ENCODE measurements at places on chromosomes 2 and 18.

DNA sequence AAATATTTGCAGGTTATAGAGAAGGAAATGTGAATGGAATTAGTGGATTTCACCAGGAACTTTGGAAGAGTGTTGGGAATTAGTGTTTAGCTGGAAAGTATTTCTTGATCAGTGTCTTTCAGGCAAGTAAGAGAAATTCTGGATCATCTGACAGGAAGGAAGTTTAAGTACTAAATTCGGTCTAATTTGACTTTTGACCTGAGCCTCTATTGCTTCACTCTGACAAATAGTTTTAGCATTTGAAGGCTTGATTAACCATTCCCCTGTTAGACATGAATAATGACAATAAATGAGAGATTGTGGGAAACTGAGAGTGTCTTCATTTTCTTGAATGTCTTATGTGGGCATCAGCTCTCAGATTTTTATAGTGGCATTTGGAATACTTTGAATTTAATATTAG is 16.0 kb downstream of the CCNT2 start:
- no peak for DNase-seq

DNA sequence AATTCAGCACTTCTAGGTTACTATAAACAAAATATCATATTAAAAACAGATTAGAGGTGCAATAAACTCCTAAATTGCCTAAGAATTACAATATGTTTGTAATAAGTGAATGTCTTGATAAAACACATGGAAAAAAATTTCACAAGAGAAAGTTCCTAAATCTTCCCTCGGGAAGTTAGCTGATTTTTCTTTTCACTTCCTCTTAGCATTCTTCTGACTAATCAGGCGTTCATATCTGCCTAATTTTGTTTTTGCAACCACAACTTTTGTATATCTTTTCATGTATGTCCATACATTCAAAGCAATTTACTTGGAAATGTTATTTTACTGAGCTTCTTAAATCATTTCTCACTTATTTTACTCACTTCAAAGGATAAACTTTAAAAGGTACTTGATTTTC is 88.5 kb downstream of the RTTN start:
- no peak for DNase-seq

DNA sequence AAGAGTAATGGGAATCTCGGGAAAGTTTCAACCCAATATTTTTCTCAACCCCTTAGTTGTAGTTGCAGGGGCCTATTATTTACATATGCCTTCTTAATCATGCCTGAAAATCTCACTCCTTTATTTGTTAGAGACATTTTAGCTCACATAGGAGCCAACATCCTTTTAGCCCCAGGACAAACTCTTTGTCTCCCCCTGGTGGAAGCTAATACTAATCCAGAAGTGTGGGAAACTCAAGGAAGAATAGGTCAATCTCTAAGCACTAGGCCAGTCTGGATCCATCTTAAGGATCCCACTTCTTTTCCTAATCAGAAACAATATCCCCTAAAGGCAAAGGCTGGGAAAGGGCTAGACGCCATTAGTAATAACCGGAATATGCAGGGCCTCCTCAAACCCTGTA is 550.9 kb upstream of the PKDCC start:
- no peak for DNase-seq

- no peak for DNase-seq
These were observed 7.3 kb upstream of the PRLH start for GRCh38 chr2:237558961-237559641.

DNA sequence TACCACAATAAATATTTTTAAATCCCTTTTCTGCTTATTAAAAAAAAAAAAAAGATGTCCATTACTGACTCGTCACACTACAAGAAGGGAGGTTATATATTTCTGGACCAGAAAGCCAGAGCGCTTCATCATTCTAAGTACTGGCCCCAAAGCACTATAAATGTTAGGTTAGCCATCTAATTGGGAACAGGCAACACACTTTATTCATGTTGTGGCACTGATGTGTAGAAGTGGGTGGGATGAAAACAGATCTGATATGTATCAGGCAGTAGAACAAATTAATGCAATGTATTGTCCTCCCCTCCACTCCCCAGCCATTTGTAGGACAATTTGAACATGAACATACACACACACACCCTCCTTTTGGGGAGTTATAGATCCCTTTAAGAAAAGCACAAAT is 24.4 kb downstream of the LANCL1 start:
- DNase-seq = no peak

- DNase-seq = no peak
These were observed 12.0 kb downstream of the PCBP1 start for GRCh38 chr2:70099270-70099669.

- no peak for DNase-seq
These were observed 78.7 kb upstream of the OTX1 start for GRCh38 chr2:62971936-62972335.

DNA sequence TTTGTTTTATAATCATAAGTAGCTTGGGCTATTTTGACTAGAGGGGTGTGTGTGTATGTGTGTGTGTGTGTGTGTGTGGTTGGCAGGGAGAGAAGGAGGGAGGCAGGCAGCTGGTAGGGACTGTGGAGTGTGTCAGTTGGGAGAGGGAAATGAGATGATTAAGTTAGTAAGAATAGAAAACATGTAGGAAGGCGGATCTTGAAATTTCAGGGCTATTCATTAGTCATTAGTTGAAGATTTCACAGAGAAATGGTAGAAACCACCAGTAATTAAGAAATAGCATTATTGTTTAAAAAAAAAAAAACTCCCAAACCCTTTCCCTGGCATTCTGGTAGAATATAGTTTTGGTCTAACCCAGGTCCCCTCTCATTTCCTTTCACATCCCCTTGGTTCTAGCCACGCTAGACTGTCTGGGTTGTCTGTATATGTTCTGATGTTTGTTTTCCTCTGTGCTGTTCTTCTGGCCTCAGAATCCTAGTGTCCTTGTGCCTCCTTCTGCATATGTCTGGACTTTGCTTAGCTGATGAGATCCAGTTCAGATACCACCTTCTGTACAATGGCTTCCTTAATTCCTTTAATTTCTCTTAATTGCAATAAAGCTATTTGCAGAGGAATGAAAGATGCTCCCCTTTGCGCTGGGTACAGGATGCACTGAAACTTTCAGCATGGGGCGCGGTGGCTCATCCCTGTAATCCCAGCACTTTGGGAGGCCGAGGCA is 161.6 kb downstream of the NEDD4L start:
- no peak for DNase-seq

GRCh38 chr18:59079264-59079663 is 60.4 kb upstream of the SEC11C start:
- no peak for DNase-seq

DNA sequence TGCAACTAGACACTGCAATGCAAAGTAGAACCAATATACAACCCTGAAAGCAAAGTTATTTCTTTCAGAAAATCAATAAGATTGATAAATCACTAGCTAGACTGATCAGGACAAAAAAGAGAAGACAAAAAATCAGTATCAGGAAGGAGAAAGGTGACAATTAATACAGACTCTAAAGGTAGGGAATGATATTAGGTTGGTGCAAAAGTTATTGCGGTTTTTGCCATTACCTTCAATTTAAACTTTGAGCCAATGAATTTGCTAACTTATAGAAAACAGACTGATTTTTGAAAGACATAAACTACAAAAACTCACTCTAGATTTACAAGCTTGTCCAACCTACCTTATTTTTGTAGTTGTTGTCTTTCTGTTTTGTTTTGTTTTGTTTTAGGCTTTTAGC is 30.5 kb upstream of the MRPS9 start:
- DNase-seq = no peak

- DNase-seq = no peak
These were observed 123.8 kb upstream of the ID2 start for GRCh38 chr2:8558096-8558495.

- no peak for DNase-seq
These were observed 96.2 kb downstream of the COPS8 start for GRCh38 chr2:237181844-237182243.

DNA sequence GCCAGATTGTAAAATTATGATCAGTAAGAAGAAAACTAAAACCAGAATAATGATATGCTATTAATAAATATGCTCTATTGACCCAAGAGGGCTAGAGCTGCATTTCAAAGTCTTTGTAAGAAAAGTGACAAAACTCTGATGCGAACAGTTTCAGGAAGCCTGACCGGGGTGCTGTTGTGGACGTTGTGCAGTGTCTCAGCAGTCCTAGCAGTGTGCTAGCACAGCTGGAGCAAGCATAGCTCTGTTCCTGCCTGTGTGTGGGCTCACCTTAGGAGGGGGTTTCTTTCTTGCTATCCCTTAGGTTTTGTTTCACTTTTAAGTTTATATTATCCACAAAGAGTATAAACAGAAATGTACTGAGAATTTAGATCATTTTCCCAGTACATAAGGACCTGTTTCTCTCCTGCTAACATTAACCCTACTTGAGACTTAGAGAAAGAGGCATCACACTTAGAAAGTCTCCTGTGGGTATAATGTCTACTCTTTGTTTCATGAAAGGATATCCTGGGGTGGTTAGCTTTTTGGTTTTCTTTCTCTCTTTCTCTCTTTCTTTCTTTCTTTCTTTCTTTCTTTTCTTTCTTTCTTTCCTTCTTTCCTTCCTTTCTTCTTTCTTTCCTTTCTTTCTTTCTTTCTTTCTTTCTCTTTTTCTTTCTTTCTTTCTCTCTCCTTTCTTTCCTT is 124.5 kb downstream of the TMEM182 start:
- DNase-seq = no peak

DNA sequence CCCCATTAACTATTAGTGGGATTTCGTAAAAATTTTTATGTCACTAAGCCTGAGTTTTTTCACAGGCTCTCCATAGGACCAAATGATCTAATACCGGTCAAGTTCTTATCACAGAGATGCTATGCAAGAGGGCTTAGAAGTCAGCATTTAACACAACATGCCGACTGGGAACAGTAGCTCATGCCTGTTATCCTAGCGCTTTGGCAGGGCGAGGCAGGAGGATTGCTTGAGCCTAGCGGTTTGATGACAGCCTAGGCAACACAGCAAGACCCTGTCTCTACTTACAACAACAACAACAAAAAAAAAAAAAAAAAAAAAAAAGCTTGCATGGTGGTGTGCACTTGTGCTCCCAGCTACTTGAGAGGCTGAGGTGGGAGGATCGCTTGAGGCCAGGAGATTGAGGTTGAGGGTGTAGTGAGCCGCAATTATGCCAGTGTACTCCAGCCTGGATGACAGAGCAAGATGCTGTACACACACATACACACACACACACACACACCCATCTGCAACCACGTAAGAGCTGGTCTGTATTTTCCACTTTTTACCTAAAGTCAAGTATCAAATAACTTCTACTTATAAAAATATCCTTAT is 67.6 kb upstream of the FAM124B start:
- DNase-seq = no peak

DNA sequence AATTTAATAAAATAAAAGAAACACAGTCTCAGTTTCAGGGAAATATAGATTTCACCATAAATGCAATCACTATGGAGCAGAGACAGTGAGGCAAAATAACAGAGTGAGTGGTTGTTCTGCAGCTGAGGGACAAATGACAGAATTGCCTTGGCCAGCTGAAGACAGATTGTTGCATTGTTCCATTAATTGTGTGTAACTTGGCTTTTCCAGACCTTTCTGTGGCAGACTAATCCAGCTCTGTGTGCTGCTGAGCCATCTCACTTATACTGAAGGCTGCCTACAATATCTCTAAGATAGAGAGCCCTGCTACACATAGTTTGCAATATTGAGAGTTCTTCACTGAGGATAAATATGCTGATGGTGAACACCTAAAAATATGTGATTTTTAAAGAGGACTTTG is 11.5 kb downstream of the LRRTM1 start:
- no peak for DNase-seq

- DNase-seq = no peak
These were observed 804.9 kb upstream of the SALL3 start for GRCh38 chr18:78174737-78175136.

DNA sequence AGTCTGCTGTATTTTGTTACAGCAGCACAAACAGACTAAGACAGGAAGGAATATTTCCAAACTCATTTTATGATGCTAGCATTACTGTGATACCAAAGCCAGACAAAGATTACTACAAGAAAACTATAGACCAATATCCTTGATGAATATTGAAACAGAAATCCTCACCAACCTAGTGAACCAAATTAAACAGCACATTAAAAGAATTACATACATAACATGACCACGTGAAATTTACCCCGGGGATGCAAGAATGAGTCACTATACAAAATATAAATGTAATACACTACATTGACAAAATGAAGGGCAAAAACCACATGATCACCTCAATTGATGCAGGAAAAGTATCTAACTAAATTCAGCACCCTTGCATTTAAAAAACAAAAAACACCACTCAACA is 112.6 kb downstream of the CHN1 start:
- DNase-seq = no peak

DNA sequence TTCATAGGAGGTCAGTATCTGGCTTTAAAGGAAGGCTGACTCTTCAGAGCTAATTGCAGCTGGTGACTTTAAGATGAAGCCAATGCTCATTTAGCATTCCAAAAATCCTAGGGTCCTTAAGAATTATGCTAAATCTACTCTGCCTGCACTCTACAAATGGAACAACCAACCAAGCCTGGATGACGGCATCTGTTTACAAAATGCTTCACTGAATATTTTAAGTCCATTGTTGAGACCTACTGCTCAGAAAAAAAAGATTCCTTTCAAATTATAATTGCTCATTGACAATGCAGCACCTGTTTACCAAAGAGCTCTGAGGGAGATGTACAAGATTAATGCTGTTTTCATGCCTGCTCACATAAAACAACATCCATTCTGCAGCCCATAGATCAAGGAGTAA is 31.4 kb downstream of the YWHAQ start:
- peak; percentile 43 for DNase-seq

DNA sequence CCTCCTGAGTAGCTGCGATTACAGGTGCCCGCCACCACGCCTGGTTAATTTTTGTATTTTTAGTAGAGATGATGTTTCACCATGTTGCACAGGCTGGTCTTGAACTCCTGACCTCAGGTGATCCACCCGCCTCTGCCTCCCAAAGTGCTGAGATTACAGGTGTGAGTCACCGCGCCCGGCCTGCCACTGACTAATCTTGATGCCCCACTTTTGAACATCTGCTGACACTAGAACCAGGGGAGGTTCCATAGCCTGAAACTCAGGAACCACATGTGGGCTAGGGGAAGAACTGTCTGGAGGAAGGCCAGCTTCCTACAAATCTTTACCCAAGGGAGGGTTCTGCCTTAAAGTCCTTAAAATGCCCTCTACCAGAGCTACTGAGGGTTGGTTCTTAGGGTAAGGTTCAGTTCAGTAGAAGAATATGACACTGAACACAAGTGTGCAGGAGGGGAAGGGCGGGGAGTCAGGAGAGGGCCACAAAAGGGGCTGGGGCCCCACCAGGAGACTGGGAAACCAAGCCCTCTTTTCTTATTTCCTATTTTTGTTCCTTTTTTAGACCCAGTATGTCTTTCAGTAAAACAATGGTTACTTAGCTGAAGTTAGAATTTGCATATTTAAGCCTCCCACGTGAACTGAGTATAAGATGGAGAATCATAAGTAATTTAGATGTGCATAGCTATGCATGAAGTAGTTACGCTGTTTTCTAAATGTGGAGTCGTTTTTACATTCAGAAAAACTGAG is 6.3 kb upstream of the RAB31 start:
- no peak for DNase-seq

- no peak for DNase-seq
These were observed 123.8 kb upstream of the DLX2 start for GRCh38 chr2:172226244-172227061.

- no peak for DNase-seq
These were observed 1296.0 kb upstream of the ZEB2 start for GRCh38 chr2:145815933-145816332.

All from HAP-1 (cell line).